SK-MEL-5 (cell line): ENCODE measurements at places on chromosomes 4 and X. TPM values are rescaled to one million over a fixed set of nuclear protein-coding genes. Genes with fewer than 3 reads are reported as not detected.

DNA sequence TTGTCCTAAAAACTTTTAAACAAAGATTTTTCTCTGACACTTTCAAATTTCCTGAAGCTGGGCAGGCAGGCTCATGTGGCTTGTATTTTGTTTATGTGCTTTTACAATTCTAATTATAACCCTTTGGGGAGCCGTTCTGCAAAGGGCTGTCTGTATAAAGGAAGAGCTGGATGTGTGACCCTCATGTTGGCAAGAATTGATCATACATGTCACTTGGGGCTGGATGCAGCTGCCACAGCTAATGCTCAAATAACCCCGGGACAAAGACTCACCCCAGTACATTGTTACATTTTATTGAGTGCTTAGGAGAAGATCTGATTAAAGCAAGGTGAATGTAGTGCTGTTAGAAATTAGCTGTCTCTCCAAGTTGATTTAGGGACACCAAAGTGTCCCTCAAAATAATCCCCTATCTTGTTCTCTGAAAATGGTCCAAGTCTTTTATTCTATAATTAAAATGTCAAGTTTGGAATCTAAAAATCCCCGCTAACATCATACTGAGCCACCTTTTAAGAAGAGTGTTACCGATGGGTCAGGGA lies 13.0 kb upstream of the DAPP1 start:
- no peak for DNase-seq

DNA sequence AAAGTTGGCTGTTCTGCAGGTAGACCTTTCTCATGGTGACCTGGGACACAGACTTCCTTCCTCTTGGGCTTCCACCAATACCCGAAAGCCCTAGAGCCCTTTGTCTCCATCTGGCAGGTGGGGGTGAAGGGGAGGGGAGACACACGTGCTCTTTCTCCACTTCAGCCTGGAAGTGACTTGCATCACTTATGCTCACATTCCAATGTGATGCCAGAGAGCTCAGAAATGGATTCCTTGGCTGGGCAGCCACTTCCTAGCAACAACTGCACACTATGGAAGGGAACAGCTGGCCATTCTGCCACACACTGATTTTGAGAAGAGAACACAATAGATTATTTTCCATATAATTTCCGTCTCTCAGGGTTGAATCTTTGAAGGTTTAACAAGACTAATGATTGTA lies 36.3 kb downstream of the C4orf51 start:
- DNase-seq, result no peak

Gene P2RY10
- not detected in 2 replicates for total RNA-seq

Gene NKX6-1
- total RNA-seq, result 0.11 and 0.61 TPM in 2 replicates

Gene TMPRSS11A
- not detected in 2 replicates for total RNA-seq

Gene BEX5
- not detected in 2 replicates for total RNA-seq
